H4 (cell line): ENCODE measurements at places on chromosomes 2 and 18. TPM values are rescaled to one million over a fixed set of nuclear protein-coding genes. Genes with fewer than 3 reads are reported as not detected.

DNA sequence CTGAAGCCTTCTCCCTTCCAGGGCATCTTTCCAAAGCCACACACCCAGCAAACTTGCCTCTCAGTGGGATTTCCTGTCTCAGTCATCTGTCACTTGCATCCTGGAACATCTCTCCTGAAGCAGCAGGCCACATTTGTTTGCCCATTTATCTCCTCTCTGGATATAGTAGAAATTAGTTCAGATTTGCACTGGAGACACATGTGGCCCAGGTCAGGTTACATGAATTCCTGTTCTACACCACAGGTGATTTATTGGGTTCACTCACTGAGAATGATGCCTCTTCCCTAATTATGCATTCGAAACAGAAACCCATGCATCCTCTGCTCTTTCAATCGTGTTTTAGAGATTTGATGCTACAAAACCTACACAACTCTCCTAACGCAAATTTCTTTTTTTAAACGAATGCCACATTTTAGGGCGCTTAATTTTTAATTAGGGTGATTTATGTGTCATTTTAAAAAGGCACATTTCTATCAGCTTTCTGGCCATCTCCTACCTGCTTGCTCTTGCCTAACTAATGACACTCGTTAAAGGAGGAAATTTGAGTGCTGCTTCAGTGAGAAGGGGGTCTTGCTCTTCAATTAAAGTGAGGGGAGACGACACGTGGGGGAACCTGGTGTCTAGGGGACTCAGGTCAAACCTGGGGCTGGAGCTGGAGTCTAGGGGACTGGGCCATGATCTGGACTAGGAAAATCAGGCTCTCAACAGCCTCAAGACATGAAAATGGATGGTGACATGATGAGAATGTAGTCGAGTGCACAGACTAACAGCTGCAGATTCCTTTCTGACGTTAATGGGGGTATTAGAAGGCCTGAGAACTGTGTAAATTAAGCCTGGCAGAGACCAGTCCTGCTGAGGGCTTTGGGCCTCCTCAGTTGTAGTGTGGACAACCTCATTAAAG is 221.4 kb downstream of the CLIP4 start:
- no peak for DNase-seq

GRCh38 chr2:72883356-72883962 is 3.7 kb upstream of the SPR start:
- DNase-seq: no peak

- DNase-seq: no peak
Measured at GRCh38 chr18:77111951-77112746, 20.4 kb downstream of the MBP start.

DNA sequence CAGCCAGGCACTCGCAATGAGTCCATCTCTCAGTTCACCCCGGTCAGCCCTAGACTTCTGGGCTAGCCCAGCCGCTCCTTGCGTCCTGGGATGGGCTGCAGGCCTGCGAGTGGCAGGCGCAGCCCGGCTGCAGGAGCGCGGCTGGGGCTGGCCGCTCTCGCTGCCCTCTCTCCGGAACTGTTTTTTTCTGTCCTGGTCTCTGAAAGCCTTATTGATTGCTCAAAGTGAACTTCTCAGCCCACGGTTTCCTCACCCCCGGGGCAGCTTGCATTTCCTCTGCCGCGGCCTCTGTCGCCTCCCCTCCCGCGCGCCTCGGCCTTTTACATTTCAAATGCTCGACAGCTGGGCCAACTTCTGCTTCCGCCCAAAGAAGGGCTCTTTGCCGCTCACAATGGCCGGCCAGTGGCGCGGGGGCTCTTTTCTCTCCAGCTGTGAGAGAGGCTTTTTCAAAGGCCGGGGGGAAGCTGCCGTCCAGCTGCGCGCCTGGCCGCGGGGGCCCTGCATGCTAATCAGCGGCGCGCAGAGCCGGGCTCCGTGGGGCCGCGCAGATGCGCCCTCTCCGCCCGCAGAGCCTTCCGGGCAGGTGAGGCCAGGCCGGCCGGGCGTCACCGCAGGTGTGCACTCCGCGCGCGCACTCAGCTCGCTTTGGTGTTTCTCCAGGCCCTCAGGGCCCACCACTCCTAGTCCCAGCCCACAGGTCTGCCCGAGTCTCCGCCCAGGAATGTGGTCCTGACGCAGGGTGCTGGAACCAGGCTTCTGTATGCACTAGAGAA is 513.8 kb downstream of the RNF144A start:
- DNase-seq: no peak

DNA sequence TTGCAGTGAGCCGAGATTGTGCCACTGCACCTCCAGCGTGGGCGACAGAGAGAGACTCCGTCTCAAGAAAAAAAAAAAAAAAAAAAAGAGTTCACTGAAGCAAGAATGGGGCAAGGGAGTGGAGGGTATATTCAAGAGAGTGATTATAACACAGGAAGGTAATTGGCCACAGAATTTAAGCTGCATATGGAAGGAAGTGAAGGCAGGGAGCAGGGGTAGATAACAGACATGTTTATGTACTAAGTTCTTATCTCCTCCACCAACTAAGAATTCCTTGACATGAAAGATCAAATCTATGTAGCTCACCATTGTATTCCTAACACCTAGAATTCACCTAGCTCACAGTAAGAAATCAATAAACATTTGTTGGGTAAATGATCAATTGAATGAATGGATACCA is 37.3 kb downstream of the GKN2 start:
- no peak for DNase-seq

DNA sequence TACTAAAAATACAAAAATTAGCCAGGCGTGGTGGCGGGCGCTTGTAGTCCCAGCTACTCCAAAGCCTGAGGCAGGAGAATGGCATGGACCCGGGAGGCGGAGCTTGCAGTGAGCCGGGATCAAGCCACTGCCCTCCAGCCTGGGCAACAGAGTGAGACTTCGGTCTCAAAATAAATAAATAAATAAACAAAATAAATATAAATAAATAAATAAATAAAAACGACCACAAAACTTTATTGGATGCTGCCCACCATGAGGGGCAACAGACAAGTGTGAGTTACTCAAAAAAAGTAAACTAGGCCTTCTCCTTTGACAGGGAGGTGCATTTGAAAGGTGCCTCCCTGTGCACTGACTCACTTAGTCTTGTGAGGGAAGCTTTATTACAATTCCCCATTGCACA is 50.4 kb downstream of the SLC4A1AP start:
- no peak for DNase-seq

- DNase-seq: no peak
Measured at GRCh38 chr18:76619621-76620315, 124.7 kb upstream of the ZNF516 start.

The MPP4 gene
- not detected in 2 replicates for total RNA-seq

DNA sequence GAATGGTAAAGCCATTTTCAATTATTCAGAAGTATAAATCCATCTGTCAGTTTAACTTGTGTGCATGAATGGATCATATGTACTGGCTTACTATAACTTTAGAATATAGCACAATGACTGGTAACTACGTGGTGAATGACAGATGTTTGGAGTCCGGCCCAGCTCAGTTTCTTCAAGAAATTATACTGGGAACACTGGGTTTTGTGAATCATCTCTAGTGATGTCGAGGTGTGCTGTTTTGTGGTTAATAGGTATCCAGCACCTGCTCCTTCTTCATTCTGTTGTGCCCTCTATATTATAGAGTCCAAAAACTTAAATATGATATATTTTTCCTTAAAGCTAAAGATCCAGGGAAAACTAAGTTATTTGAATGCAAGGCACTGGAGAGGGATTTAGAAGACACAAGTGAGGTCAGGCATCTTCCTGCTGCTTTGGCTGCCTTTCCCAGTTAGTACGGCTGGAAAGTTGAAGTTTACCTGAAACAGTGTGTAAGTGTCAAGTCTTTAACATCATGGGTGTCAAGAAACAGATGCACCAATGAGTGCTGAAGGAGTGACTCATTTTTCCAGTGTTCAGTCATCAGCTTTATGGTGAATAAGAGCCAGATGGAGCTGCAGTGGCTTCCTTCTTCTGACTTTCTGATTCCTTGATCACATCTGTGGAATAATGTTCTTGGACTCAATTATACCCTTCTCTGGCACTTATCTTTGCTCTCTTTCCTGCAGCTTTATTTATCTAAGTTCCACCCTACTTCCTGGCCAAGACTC is 1079.5 kb upstream of the CELF4 start:
- DNase-seq: no peak
